ENCODE measurements at places on chromosomes 7 and 10.
A peak's percentile ranks its signal among the peaks of the same experiment; 100 is the strongest.

DNA sequence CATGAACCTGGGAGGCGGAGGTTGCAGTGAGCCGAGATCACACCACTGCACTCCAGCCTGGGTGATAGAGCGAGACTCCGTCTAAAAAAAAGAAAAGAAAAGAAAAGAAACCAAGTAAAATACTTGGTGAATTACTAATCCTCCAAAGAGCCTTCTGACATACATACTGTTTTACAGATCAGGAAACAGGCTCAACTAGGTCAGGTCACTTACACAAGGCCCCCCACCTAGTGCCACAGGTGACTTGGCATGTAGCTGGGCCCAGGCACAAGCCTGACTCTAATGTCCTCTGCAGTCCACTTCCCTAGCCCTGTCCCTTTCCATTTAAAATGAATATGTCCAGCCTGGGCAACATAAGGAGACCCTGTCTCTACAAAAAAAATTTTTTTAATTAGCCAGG lies 157.0 kb downstream of the TPST1 start:
- no peak for DNase-seq

DNA sequence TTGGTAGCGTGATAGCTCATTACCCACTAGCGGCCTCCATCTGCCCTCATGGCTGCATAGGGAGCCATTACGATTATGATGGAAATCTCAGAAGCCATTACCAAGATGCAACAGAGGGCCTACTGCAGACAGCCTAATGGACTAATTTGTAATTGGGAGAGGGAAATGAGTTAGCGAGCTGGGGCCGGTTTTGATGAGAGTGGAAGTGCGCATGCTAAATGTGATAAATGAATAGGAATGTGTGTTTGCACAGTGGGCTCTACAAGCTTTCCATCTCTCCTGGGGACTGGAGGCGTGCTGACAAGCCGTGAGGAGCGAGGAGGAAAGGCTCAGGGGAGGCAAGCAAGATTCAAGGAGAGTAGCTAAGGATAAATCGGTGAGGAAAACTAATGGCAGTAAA lies 644.5 kb upstream of the GALNT17 start:
- no peak for DNase-seq

DNA sequence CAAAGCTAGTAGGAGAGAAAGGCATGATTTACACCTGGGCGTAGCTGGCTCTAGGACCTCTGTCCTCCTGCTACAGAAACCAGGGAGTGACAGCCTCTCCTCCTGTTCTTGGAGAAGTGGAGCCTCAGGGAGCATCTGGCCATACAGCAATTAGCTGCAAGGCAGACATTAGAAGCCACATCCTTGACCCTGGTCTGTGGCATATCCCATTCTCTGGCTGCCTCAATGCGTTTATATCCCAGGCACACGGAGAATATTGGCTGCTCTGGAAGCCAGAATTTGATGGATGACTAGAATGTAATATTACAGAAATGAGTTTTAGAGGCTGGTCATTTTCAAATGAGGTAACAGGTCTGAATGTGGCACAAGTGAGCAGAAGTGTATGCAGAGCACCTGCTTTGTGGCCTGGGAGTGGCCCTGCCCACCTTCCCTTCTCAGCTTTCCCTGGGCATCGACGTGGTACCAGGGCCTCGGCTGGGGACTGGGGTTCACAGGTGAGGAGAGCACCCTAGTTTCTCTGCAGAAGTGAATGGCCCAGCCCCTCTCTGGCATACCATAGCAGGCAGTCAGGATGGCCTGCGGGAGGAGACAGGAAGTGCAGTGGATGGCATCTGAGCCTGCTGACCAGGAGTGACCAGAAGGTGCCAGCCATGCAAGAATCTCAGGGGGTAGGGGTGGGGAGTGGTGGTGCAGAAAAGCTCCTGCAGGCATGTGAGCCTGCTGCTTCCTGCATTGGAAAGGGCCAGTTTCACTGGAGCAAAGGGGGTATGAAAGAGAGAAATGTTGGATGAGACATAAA lies 367.2 kb upstream of the ZNF32 start:
- DNase-seq, result no peak

DNA sequence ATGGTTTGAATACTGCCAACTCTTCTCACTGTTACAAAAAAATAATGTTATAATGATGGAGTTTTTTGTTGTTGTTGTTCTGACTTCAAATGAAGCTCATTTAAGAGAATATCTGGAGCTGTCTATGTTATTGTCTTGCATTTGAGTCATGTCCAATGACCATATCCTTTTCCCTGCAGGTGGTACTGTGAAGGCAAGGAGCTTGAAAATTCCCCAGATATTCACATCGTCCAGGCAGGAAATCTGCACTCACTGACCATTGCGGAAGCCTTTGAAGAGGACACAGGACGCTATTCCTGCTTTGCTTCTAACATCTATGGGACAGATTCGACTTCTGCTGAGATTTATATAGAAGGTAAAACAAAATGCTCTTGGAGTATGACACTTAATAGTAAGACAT lies 33.5 kb downstream of the MYPN start:
- DNase-seq, result no peak

DNA sequence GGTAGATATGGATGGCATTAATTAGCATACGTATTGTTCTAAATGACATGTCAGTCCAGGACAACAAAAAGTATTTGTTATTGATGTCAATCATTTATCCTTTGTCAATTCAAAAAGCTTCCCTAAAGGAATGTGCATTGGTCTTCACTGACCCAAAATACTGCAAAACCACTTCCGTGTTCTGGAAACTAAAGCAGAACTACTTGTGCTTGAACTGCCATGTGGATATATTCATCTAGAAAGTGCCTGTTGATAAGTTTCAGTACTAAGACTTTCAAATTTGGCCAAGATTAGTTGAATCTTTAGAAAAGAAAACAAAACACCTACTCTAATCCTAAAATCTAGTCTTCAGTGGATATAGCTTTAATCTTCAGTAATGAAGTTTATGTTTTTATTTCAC lies 242.1 kb upstream of the PPP1R3A start:
- DNase-seq, result no peak

- no peak for DNase-seq
Measured at GRCh38 chr10:86064931-86065662, 301.5 kb downstream of the GRID1 start.

GRCh38 chr10:16259726-16260125 lies 177.1 kb upstream of the PTER start:
- DNase-seq, result no peak

DNA sequence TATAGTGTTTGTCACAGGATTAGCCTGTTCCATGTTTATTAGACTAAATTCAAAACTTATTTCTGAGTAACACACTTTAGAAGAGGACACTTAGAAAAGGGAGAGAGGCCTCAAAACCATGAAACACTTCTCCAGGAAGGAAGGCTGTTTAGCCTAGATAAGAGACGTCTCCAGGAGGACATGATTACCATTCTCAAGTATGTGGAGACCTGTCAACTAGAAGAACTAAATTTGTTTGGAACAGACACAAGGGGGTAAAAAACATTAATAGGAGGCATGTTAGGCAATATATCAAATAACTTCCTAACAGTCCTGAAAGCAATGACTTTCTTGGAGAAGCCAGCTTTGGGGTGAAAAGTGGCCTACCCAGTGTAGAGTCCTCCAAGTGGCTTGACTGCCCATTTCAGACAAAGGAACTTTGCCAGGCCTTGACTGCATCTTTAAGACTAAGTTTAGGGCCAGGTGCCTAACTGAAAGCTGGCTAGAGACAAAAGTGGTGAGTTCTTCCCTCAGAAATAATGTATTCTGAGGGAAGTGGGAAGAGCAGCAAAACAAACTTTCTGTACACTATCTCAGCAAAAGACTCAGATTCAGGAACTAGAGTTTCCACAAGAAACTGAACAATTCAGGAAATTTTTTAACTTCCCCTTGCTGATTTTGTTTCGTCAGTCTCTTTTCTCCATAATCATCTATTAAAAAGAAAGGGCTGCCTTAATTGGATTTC lies 11.8 kb downstream of the NCOA4 start:
- DNase-seq, result no peak

- DNase-seq, result no peak
Measured at GRCh38 chr10:49309691-49310411, 10.9 kb downstream of the C10orf71 start.

- DNase-seq, result no peak
Measured at GRCh38 chr7:107966711-107967110, 36.2 kb downstream of the LAMB1 start.

DNA sequence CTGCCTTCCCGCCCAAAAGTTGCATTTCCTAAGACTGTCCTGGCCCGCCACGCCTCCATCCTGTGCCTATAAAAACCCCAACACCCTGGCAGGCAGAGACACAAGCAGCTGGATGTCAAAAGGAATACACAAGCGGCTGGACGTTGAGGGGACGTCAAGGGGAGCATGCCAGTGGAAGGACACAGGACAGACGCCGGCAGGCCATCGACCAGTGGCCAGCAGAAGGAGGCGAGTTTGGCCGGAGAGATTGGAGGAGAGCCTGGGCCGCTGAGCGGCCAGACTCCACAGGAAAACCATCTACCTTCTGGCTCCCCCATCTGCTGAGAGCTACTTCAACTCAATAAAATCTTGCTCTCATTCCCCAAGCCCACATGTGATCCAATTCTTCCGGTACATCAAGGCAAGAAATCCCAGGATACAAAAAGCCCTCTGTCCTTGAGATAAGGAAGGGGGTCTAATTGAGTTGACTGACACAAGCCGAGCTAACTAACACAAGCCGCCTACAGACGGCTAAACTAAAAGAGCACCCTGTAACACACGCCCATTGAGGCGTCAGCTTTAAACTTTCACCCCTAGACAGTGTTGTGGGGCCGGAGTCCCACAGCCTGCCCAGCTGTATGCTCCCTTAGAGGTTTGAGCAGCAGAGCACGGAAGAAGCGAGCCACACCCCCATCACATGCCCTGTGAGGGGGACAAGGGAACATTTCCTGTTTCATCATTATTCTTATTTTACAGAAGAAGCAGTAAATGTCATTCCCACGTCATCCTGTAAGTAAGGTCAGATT lies 150.3 kb upstream of the PHYHIPL start:
- DNase-seq, result no peak

DNA sequence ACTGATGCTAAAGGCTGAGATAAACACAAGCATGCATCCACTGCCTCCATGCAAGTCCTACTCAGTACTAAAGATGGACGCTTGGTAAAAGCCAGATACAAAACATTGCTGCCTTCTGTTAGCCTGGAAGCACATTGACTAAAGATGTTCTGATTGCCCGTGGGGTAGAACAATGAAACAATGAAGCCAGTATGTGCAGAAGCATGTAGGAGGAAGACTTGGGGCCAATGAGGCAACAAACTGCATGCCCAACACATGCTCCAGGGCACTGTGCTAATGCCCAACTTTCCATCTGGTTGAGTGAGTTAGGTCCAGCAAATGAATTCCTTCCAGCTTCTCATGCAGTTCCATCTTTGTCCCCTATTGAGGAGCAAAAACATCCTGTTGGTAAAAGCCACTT lies 1245.5 kb downstream of the GATA3 start:
- DNase-seq, result no peak

DNA sequence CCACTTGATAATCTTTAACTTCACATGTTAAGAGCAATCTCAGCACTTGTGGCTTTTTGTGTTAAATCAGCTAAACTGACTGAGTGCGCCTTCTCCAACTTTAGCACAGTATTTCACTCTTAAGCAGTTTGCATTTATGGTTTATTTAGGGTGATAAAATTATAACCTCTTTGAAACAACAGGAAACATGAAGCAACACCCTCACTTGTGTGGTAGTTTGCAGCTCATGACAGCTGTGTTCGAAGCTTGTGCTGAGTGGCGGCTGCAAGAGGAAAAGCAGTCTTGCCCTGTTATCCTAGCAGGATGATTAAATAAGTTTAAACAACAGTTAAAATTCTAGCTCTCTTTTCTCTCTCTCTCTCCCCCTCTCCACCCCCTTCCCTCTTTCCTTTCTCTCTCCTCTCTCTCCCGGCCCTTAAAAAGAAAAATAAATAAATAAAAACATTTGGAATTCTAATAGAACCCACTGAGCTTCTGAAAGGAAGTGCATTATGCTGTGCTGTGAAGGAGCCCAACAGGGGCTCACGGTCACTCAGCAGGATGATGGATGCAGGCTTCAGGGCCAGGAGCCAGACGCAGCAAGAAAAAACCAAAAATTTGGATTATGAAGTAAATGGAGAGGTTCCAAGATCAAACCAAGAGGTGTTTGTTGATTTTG lies 25.2 kb downstream of the OGDH start:
- no peak for DNase-seq

GRCh38 chr10:119353421-119353820 lies 146.1 kb downstream of the GRK5 start:
- no peak for DNase-seq

DNA sequence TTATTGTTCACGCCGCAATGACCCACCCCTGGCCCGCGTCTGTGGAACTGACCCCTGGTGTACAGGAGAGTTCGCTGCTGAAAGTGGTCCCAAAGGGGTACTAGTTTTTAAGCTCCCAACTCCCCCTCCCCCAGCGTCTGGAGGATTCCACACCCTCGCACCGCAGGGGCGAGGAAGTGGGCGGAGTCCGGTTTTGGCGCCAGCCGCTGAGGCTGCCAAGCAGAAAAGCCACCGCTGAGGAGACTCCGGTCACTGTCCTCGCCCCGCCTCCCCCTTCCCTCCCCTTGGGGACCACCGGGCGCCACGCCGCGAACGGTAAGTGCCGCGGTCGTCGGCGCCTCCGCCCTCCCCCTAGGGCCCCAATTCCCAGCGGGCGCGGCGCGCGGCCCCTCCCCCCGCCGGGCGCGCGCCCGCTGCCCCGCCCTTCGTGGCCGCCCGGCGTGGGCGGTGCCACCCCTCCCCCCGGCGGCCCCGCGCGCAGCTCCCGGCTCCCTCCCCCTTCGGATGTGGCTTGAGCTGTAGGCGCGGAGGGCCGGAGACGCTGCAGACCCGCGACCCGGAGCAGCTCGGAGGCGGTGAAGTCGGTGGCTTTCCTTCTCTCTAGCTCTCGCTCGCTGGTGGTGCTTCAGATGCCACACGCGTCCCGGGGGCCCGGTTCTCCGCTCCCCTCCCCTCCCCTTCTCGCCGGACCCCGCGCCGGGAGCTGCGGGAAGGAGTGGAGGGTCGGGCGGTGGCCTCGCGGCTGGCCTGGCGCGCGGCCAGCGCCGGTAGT lies at the start of gene CBX3:
Gene CBX3, plus strand, starts transcription at position 499 of the 772 bp plus-strand sequence. CDS start 1,254 bp downstream, outside the sequence.
- DNase-seq, result peak; percentile 82

DNA sequence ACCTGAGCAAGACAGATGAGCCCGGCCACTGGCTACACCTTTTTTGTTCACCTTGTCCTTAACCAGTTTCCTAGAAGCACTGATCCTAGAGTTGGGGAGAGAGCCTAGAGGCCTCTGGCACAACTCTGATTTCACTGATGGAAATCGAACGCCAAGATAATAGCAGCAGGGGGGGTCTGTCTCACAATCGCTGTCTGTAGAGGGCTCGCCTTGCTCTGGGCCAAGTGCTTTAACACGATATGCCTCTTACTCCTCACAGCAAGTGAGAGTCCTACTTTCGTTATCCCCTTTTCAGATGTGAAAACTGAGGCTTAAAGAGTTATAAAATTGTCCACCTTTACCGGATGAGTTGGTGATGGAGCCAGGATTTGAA lies 472 bp downstream of the RASSF4 start:
- no peak for DNase-seq

- DNase-seq, result no peak
Measured at GRCh38 chr7:101125989-101126650, 784 bp upstream of the SERPINE1 start.

GRCh38 chr10:6787091-6787490 lies 207.0 kb upstream of the PRKCQ start:
- no peak for DNase-seq

Measured in stimulated activated CD8-positive, alpha-beta memory T cell treated with anti-CD3 and anti-CD28 coated beads, Interleukin-4, amount 100 ng/mL, for 1 hour (primary cell).